ENCODE measurements at places on chromosomes 16 and 17.
A peak's percentile ranks its signal among the peaks of the same experiment; 100 is the strongest.

DNA sequence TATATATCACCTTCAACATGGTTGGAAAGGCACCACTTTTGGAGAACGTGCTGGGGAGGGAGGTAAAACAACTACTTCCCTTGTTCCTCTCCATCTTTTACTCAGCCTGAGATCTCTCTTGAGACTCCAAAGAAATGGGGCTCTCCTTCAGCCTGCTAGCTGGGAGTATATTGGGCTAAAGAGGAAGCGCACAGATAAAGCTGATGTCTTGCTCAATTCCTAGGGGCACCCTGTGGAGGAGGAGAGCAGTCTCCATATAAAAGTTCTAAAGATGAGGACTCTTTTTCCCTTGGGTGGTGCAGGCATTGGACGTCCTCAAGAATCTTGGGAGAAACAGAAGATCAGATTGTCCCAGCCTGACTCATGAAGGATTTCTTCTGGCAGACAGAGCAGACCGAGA, 4.6 kb upstream of the ETV4 start:
- no peak for DNase-seq

- peak; percentile 82 for DNase-seq
Observed at GRCh38 chr16:84950906-84951305, 60.4 kb downstream of the ZDHHC7 start.

GRCh38 chr16:4607841-4608703, 6.6 kb downstream of the UBALD1 start:
- no peak for DNase-seq

DNA sequence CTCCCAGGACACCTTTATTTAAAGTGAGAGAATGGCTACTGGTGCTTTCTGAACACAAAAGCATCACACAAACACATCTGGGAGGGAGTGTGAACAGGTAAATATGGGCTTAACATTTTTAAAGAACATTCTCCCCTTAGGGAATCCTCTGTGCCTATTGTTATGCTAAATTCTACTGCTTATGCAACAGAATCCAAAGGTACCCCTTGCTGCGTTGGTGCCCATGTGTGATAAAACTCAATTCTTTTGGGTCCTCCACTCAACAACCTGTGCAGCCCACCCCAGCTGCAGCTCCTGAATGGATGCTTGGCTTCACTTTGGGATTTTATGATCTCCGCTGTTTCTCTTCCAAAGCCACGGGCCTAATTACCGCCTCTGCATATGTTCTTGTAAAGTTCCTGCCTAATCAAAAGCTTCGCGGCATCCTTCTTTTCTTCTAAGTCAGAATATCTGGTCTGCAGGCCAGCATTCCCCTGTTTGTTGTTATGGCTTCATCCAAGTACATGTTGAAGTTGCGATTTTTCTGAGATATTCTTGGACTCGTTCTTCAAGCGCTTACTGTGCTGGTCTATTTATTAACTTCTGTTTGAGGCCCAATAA, 23.9 kb downstream of the RHBDL3 start:
- no peak for DNase-seq

- DNase-seq, result no peak
Observed at GRCh38 chr16:82231008-82231787, 61.2 kb upstream of the MPHOSPH6 start.

GRCh38 chr16:22311520-22311919, 14.3 kb downstream of the POLR3E start:
- no peak for DNase-seq

- DNase-seq, result no peak
Observed at GRCh38 chr16:50440991-50441390, 72.2 kb upstream of the BRD7 start.

DNA sequence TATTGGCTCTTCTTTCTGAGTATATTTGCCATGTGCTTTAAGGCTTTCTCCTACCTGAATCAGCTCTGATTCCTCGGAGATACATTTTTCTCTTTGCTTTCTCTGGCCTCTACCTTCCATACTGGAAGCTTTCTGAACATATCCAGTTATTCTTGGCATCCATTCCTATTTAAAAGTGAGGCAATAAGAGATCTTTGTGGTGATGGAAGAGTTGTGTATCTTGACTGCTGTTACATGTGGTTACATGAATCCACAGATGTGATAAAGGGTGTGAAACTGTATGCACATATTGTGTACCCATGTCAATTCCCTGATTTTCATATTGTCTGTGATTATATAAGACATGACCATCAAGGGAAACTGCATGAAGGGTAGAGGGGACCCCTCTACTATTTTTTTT, 24.4 kb downstream of the UBE2O start:
- no peak for DNase-seq

DNA sequence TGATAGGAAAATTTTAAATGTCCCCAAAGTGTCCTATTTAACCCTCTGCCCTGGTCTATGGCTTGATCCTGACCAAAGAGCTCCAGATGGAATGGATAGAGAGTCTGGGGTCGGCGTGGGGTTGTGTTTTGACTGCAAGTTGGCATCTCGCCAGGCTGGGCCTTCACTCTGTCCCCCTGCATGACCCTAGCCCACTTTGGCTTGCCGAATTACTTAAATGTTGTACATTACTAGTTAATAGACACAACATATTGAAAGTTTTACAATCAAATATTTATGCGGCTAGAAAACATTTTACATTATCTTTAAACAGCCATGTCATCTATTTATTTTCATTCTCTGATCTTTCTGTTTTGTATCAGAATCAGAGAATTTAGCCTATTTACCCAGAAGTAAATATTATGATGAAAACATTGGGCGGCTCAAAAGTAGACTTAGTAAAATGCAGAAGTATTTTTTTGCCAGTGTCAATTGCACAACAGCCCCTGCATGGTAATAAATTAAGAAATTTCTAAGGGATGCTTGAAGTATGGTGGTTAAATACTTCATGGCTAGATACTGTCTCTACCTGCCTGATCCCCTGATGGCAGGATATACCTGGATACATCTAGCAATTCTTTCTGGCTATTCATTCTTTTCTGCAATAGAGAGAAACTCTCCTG, 18.8 kb upstream of the MYOCD start:
- no peak for DNase-seq

GRCh38 chr16:51939378-51939871, 607.5 kb downstream of the TOX3 start:
- no peak for DNase-seq

GRCh38 chr17:71251951-71252350, 868.9 kb upstream of the SOX9 start:
- no peak for DNase-seq

DNA sequence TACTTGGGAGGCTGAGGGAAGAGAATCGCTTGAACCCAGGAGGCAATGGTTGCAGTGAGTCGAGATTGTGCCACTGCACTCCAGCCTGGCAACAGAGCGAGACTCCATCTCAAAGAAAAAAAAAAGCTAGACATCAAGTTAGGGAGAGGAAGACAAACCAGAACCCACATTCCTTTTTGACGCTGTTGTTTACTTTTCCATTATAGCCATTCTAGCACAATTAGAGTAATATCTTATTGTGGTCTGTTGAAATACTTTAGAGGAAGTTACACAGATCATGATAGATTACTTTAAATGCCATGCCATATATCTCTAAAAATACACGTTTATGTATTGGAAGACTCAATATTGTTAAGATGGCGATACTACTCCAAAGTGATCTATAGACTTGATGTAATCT, 16.5 kb upstream of the ABCC1 start:
- DNase-seq, result peak; percentile 36

- DNase-seq, result peak; percentile 77
Observed at GRCh38 chr17:75849724-75850123, 5.4 kb downstream of the WBP2 start.

GRCh38 chr16:7085776-7086175, 246.9 kb upstream of the RBFOX1 start:
- DNase-seq, result no peak

DNA sequence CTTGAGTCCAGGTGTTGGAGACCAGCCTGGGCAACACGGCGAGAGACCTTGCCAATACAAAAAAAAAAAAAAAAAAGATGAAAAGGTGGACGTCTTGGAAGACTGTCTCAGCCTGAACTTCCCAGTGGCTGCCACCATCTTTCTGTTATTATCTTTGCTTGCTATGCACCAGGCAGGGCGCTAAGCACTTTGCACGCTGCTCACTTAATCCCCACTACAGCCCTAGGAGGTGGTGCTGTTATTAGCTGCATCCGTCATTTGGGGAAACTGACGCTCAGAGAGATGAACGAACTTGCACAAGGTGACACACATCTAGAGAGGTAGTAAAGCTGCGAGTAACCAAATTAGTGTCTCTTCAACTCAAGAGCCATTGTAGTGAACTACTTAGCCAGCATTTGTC, 708 bp upstream of the CPPED1 start:
- DNase-seq, result no peak

DNA sequence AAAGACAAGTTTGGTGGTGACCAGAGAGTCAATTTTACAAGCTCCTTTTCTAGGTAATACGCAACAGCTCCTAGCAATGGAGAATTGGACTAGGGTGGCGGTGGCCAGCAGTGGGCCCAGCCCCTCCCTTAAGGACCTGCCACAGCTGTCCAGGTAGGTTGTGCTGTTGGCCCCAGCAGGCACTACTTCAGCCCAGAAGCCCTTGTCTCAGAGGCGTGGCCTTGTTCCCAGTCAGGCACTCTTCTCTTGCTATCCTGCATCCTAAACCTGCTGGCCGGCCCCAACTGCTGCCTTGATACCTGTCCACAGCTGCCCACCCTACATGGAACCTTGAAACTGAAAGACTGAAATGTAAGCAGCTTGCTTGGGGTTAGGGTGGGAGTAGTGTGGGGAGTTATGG, 989 bp upstream of the GALK1 start:
- DNase-seq, result no peak

- DNase-seq, result no peak
Observed at GRCh38 chr17:28180449-28180848, 138.0 kb downstream of the NLK start.

- peak; percentile 65 for DNase-seq
Observed at GRCh38 chr17:69523244-69523861, 108.9 kb downstream of the MAP2K6 start.

- DNase-seq, result no peak
Observed at GRCh38 chr16:4176906-4177417, 60.7 kb upstream of the ADCY9 start.

DNA sequence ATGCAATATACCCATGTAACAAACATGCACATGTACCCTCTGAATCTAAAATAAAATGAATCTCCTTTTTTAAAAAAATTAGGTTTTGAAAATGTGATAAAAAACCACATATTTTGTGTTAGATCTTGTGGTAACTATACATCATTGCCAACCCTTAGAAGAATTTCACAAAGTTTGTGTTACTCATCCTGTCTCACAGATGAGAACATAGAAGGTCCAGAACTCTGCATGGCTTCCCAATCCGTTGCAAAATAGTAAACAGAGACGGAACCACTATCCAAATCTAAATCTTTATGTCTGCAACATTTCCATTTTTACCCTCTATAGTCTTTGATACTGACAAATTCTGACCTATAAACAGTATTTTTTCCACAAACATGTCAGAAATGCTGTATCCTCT, 759.9 kb downstream of the KCNJ2 start:
- DNase-seq, result no peak

- DNase-seq, result peak; percentile 77
Observed at GRCh38 chr17:74566132-74566753, 1.1 kb downstream of the CD300H start.

DNA sequence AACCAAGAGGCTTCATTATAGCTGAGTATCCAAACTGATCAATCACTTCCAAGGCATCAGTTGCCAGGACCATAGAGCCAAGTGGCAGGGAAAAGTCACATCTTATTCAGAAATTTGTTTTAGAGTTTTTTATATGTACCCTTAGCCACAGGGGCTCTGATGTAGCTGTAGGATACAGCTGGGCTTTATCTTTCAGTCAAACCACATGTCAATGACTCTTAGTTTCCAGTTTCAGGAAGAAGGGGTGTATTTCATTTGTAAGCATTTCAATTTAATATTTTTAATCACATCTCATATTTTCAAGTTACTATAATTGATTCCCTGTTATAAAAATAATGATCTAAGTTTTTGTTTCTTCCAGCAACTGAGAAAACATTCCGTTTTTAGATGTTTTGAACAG, 2.9 kb upstream of the FLCN start:
- peak; percentile 79 for DNase-seq

DNA sequence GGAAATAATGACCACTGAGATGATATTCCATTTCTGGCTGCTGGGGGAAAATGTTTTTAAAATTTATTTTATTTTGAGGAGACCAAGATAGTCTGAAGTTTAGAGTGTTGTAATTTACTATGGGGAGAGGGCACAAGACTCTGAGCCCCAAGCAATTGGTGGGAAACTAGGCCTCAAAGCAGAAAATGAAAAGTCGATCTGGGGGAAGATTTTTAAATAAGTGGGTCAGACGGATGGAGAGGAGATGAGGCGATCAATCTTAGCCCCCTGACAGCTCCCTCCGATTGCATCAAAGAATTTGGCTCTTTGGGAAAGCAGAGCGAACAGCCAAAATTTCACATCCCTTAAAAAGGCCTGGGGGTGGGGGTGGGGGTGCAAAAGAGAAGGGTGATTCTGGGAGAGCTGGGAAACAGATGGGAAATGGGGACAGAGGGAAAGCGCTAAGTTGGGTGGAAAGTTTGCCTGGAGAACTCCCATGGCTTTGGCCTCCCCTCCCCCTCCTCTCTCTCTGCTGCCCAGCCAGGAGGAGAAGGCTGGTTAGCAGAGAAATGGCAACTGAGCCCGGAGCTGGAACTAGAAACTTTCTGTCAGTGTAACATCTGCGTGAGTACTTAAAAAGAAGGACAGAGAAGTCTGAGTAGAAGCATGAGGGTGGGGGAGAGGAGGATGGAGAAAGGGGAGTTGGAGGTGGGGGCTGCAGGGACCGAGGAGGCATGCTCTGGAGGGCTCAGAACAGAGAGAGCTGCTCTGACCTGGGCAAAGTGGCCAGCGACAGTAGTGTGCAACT, 1.4 kb upstream of the HOXB2 start:
- peak; percentile 56 for DNase-seq

- no peak for DNase-seq
Observed at GRCh38 chr16:15459791-15460190, 25.4 kb downstream of the BMERB1 start.

GRCh38 chr16:53433509-53433908, 762 bp upstream of the RBL2 start:
- no peak for DNase-seq

DNA sequence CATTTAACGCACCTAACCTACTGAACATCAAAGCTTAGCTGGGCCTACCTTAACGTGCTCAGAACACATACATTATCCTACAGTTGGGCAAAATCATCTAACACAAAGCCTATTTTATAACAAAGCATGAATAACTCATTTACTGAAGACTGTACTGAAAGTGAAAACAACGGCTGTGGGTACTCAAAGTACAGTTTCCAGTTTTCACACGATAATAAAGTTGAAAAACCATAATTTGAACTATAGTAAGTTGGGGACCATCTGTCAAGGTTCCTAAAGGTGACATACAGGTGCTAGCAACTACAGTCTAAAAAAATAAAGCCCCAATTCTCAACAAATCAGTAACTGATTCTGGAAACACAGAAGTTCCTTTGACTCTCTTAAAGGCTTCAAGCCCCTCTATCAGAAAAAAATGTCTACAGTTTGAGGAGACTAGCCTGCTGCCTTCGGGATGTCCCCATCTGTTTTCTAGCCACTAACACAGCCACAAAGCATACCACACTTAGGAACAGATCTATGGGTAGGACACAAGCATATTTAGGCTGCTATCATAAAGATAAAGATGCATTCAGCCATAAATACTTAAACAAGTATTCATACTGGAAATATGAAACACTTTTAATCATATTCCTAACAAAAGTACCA, 71.3 kb downstream of the KANSL1 start:
- no peak for DNase-seq

- DNase-seq, result no peak
Observed at GRCh38 chr16:85235991-85236817, 123.9 kb upstream of the CIBAR2 start.

GRCh38 chr17:57143361-57143760, 58.3 kb downstream of the AKAP1 start:
- no peak for DNase-seq

- DNase-seq, result no peak
Observed at GRCh38 chr17:78526231-78527025, 50.8 kb downstream of the DNAH17 start.
